ENCODE measurements at places on chromosomes 5 and 9. TPM values are rescaled to one million over a fixed set of nuclear protein-coding genes. Genes with fewer than 3 reads are reported as not detected.
A peak's percentile ranks its signal among the peaks of the same experiment; 100 is the strongest.

EDIL3 gene
- total RNA-seq: 38.9 TPM

MARCOL gene
- total RNA-seq: not detected

WASHC1 gene
- total RNA-seq: 6.0 TPM

CERCAM gene
- 7.5 TPM for total RNA-seq

SCGB3A1 gene
- total RNA-seq: not detected

GBGT1 gene
- total RNA-seq: 4.1 TPM

SLC6A3 gene
- total RNA-seq: not detected

CCIN gene
- total RNA-seq: not detected

CYLC2 gene
- not detected for total RNA-seq

CCNJL gene
- 26.8 TPM for total RNA-seq

P4HA2 gene
- total RNA-seq: 39.9 TPM

HNRNPA0 gene
- total RNA-seq: 9.7 TPM

BNC2 gene
- total RNA-seq: 55.4 TPM

PNPLA7 gene
- 95.4 TPM for total RNA-seq

TEX48 gene
- not detected for total RNA-seq

TERT gene
- not detected for total RNA-seq

GRCh38 chr5:148162038-148162437, 6.3 kb upstream of the SPINK14 start:
- no peak for DNase-seq

GRCh38 chr5:124303366-124303765, 443.1 kb downstream of the ZNF608 start:
- DNase-seq: no peak

DNA sequence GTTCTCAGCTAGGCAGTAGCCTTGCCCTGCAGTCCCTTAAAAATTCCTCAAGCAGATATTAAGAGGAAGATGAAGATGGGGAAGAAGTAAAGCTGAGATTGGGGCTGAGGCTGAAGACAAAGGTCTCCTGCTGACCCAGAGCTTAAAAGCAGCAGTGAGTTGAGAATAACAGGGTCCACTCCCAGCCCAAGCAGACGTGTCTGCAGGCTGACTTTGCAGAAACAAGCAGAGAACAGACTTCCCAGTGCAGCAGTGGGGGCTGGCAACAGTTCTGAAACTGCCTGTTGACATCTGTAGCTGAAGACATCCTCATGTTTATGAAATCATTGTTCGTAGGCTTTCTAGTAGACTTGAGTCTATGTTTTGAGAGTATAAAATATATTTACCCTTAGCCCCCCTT, 1.1 kb downstream of the CTXN3 start:
- DNase-seq: no peak

DNA sequence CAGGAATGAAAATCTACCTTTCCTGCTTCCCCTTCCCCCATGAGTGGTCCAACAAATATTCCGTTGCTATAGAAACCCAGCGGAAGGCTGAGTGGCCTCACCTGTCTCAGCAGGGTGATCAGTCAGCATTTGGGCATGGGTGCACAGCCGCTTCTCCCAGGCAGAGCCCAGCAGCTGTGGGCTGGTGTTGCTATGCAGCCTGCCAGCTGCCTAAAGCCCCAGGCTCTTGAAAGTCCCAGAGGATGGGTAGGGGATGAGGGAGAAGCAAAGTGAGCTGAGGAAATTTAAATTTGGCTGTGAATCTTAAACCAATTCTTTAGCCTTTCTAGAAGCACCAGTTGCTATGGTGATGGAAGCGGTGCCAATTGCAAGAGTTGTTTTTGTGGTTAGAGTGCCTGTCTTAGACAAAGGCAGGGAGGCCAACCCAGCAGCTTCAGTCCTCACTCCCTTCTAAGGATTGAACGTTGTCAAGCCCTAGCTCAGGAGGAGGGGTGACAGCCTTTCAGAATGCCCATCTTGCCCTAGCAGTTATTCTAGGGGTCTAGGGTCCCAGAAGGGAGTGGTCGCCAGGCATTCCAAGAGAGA, 151.5 kb upstream of the PITX1 start:
- peak; percentile 39 for DNase-seq

GRCh38 chr5:65334077-65334476, 147.6 kb downstream of the ADAMTS6 start:
- DNase-seq: peak; percentile 16

GRCh38 chr5:32058101-32058500, 116.0 kb downstream of the GOLPH3 start:
- no peak for DNase-seq

DNA sequence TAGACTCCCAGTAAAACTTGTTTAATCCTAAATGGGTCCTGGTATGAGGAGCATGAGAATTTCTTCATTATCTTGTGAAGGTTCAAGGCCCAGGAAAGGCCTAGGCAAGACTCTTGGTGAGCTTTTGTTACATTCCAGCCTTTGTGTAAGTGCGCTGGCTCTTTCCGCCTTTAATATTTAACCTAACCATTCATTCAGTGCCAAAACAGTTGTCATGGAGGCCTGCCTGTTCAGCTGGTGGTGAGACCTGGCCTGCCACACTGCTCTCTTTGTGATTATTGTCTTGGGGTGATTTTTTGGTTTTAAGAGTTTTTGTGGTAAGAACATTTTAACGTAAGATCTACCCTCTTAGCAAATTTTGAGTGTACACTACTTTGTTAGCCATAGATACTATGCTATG, 127.5 kb upstream of the WWC1 start:
- DNase-seq: peak; percentile 48

DNA sequence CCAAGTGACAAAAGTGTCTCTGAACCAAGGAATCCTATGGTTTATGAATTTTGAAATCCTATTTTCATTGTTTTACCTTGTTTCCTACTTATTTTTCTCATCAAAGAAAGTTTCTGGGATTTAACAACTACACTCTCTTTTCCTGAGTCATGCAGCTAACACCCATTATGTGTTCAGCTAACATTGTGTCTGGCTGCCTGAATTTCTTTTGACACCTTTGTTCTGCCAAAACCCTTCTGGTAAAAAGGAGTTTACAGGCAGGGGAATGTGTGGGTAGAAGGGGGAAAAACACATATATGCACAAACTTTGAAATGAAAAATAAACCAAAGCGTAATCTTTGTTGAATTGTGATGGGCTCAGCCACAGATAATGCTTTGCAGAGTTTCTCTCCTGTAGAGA, 146.2 kb downstream of the COX7C start:
- DNase-seq: no peak

GRCh38 chr9:36823466-36823865, 210.6 kb downstream of the PAX5 start:
- no peak for DNase-seq

DNA sequence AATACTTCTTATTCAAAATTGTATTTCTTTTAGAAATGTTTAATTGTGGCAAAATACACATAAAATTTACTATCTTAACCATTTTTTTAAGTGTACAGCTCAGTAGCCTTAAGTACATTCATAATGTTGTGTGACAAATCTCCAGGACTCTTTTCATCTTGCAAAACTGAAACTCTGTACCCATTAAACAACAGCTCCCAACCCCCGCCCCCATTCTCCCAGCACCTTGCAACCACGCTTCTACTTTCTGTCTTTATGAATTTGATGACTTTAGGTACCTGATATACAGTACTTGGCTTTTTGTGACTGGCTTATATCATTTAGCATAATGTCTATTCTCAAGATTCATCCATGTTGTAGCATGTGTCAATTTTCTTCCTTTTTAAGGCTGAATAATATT, 2.8 kb upstream of the IL5 start:
- DNase-seq: no peak

GRCh38 chr9:38315085-38315595, 77.4 kb upstream of the ALDH1B1 start:
- no peak for DNase-seq

GRCh38 chr9:133210609-133211008, 1.6 kb upstream of the OBP2B start:
- no peak for DNase-seq

GRCh38 chr5:1437876-1438559, 7.2 kb downstream of the SLC6A3 start:
- DNase-seq: no peak

DNA sequence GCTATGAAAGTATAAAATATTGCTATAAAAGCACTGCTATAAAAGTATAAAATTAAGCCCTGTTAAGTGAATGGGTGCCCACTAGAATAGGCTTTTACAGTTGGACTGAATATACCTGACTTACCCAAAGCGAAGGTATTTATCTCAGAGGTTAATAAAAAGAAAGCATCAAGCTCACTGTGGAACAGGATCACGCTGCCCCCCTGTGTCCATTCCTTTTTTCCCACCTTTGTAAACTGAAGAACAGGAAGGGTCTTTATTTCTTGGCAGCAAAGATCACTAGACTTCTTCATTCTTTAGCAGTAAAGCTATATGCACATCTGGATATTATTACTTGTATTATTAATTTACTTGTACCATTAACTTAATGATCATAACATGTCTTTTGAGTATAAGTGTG, 22.1 kb upstream of the PLPP6 start:
- peak; percentile 14 for DNase-seq

- no peak for DNase-seq
Measured at GRCh38 chr5:159184236-159184635, 25.1 kb downstream of the RNF145 start.

GRCh38 chr5:88677943-88678769, 204.8 kb downstream of the MEF2C start:
- DNase-seq: no peak

DNA sequence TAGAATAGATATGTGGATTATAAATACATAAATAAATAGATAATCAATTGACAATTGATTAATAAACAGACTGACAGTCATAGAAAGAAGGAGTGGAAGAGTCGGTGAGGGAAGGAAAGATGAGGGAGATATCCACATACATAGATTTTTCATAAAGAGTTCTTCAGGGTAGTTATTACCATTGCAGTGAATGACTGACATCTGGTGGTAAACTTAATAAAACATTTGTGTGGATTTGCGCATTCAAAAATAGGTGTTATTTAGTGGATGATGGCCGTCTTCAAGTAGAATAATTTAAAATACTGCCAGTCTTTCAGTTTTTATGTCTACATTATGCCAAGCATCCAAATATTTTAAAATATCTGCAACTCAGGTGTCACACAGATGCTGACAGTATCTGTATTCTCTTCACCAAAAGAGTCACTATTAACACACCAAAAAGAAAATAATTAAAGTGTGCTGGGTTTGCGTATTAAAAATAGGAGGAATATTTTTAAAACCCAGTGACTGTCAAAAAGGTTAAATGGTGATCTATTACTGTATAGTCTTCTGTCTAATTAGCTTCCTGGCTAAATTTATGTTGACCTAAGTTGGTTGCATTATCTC, 78.8 kb downstream of the GIN1 start:
- no peak for DNase-seq

DNA sequence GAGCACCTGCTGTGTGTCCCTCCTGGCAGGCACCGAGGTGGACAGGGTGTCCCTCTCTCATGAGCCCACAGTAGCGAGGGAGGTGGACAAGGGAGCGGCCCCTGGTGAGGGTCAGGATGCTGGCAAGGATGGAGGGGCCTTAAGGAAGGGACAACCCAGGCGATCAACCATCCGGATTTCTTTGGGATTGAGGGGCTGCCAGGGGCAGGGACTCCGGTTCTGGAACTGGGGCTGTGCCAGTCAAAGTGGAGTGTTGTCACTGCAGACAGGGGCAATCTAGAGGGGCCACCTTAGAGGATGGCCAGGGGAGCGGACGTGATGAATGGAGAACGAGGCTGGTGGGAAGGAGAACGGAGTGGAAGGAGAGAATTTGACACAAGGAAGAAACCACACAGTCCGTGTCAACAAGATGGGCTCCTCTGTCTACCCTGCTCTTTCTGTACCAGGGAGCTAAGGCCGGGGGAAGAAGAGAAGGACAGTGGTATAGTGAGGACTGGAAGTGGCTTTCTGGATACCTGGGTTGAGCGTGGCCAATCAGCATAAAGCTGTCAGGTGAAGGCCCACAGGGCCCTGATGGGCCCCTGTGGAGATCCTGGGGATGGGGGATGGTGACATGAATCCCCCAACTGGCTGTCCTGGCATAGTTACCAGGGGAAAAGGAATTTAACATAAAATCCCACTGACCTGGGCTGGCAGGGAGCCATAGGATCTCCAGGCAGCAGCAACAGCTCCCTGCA, 4.2 kb upstream of the WDR5 start:
- no peak for DNase-seq

GRCh38 chr5:172640822-172641358, at the start of gene NEURL1B:
Gene NEURL1B (plus strand): TSS chr5:172641263. CDS start chr5:172641407, 144 bp downstream.
- DNase-seq: peak; percentile 87
